ENCODE measurements at places on chromosomes 6 and 20.

DNA sequence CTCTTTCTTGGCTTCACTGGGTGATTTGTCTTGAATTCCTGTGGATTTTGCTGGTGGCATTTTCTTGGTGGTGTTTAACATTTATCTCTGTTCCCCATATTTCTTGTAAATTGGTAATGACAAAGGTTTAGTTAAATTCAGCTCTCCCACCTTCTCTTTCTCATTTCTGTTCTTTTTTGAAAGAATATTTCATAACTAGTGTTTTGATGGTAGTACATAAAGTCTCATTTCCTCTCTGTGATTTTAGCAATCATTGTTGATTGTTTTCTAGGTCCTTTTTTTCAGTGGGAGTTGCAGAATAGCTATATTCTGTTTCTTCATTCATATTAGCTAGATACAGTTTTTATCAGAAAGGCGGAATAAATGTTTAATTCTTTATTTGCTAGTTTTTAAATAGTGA, 73.1 kb downstream of the QKI start:
- DNase-seq, result no peak

DNA sequence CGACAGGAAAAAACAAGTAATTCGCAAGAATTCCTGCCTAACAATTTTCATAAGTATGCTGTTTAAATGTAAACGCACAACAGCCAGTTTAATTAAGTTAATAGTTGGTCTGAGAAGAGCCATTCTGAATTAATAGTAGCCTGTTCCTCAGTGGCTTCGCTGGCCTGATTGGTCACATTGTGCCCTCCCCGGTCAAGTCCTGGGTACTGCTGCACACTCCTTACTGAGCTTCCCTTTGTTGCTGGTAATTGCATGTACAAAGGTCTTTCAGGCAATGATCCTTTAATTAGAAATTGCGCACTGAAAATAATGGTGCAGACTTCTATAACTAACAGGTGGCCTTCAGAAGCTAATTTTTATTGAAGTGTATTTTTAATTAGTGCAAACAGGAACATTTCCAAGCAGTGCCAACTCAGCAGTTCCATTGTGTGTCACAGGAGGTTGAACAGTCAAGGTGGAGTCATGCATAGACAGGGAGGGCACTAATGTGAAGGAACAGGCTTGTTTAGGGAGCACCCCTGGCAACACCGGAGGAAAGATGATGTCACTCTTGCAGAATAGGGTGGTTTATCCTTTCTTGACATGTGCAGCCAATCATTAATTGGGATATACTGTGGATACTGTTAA, 92.6 kb upstream of the SLC22A23 start:
- DNase-seq, result no peak

DNA sequence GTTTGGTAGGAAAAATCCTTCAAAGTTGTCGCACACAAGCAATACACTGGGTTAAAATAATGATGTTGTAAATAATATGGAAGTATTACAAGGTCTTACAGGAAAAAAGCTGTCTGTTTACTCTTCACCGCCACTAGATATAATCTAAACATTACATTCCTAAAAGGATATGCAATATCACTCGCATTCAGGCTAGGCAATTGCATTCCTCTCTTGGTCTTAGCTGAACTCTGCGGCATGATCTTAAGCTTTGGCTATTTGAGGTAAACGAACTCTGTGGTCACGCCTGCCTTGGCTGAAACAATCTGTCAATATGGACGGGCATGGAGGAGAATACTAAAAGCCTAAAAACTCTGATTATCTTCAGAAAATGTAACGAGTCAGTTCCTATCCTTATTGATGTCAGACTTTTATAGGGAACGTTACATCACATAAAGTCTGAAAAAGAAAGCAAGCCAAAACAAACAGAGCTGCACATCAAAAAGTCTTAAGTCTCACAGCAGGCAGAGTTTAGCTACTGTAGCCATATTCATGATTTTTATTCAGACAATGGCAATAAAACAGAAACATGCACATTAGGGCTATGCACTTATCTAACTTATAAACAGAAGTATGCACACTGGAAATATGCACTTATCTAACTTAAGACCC, 30.8 kb upstream of the FILIP1 start:
- DNase-seq, result peak; percentile 84

- DNase-seq, result peak; percentile 70
Observed at GRCh38 chr6:121297694-121298093, 36.6 kb downstream of the TBC1D32 start.

- no peak for DNase-seq
Observed at GRCh38 chr20:24768713-24769601, 180.1 kb upstream of the CST7 start.

- no peak for DNase-seq
Observed at GRCh38 chr6:6918216-6918983, 189.4 kb upstream of the RREB1 start.
